Activated T-cell treated with anti-CD3 and anti-CD28 coated beads, Interleukin-2, amount 50 U/mL, for 72 hours (primary cell): ENCODE measurements at places on chromosomes 13 and 19. TPM values are rescaled to one million over a fixed set of nuclear protein-coding genes. Genes with fewer than 3 reads are reported as not detected.
A peak's percentile ranks its signal among the peaks of the same experiment; 100 is the strongest.

Gene SDHAF1
- total RNA-seq, result 24.2 TPM

Gene CATSPERD
- total RNA-seq, result not detected

GRCh38 chr19:43780706-43781525 lies at the start of gene KCNN4:
Gene KCNN4, minus strand, starts transcription at chr19:43780973. Its CDS starts 112 bp downstream, at chr19:43780861.
- peaks cover 88% of the 10 kb centered on the region for H3K4me1 ChIP-seq
- H3K27ac ChIP-seq, result peak within 1 kb of the TSS; percentile 43
- peak within 1 kb of the TSS; percentile 74 for H3K4me3 ChIP-seq
- H3K27me3 ChIP-seq, result no peaks in the 10 kb centered on the region

DNA sequence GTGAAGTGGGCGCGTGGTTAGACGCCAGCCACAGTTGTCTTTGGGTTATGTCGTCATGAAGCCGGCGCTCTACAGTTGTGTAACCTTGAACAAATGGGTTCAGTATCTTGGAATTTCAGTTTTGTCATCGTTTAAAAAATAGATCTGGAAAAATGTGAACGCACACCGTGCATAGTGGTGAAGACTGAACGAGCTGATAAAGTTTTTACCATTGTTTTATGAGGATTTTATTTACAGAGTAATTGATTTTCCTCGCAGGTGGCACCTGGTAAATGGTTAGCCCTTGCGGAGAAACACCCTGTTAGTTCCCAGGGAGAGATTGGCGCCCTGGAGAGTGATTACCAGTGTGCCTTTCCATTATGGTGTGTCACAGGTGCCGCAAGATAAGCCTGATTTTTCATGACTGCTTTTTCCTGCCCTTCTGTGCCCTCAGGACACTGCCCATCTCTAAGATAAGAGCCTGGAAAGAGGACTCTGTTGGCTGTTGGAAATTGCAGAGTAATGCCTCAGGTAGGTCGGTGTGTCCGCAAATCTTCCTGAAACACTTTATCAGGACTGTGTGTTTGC lies 577 bp downstream of the ZNF181 start:
- H3K4me3 ChIP-seq, result peak overlapping the region; percentile 91
- no peak for DNase-seq
- H3K27me3 ChIP-seq, result no peaks in the 10 kb centered on the region
- H3K36me3 ChIP-seq, result peaks cover 19% of the 10 kb centered on the region

DNA sequence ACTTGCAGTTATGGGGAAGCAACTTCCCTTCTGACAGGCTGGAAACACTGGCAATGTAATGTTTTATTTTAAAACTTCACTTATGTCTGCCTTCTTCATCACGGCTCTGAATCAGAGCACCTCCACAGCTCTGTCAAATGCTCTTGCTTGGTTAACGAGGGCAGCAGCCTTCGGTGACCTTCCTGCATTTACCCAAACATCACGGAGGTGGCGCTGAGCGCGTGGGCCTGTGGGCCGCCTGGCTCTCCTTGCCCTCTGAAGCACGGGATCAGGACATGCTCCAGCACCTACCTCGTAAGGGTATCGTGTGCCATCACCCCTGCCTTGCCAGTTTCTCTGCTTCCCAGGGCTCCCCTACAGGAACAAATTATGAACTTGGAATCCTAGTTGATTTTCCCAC lies 310.0 kb downstream of the TEX29 start:
- DNase-seq, result no peak
- no peaks in the 10 kb centered on the region for H3K36me3 ChIP-seq
- no peak overlapping the region for H3K27ac ChIP-seq
- no peaks in the 10 kb centered on the region for H3K27me3 ChIP-seq
- H3K4me3 ChIP-seq, result no peak overlapping the region
